ENCODE measurements at places on chromosomes 5 and 9.

GRCh38 chr5:92795633-92796032 lies 785.4 kb downstream of the NR2F1-AS1 start:
- DNase-seq: no peak

DNA sequence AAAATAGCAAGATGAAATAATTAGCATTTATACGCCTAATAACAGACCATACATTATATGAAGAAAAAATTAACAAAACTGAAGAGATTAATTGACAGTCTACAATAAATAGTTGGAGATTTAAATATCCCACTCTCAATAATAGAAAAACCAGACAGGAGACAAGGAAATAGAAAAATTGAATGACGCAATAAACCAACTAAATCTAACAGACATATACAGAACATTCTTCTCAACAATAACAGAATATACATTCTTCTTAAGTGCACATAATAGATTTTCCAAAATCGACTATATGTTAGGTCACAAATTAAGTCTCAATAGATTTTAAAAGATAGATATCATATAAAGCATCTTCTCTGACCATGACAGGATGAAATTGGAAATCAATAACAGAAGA lies 25.6 kb upstream of the RNF180 start:
- no peak for DNase-seq

DNA sequence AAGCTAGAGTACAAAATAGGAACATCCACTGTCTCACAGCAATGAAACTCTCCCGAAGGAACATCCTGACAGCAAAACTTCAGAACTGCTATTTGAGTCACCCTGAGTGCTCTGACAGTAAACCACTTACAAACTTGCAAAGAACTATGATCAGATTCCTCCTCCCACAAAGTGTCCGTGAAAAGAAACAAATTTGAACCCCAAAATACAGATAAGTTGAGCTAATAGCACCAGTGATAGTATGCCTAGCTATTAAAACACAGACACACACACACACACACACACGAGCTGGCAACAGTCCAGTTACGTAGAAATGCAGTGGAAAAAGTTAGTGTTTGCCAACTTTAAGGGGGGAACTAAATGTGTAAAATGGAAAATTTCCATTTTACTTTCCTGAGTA lies 3.1 kb upstream of the GLIS3 start:
- DNase-seq: no peak

DNA sequence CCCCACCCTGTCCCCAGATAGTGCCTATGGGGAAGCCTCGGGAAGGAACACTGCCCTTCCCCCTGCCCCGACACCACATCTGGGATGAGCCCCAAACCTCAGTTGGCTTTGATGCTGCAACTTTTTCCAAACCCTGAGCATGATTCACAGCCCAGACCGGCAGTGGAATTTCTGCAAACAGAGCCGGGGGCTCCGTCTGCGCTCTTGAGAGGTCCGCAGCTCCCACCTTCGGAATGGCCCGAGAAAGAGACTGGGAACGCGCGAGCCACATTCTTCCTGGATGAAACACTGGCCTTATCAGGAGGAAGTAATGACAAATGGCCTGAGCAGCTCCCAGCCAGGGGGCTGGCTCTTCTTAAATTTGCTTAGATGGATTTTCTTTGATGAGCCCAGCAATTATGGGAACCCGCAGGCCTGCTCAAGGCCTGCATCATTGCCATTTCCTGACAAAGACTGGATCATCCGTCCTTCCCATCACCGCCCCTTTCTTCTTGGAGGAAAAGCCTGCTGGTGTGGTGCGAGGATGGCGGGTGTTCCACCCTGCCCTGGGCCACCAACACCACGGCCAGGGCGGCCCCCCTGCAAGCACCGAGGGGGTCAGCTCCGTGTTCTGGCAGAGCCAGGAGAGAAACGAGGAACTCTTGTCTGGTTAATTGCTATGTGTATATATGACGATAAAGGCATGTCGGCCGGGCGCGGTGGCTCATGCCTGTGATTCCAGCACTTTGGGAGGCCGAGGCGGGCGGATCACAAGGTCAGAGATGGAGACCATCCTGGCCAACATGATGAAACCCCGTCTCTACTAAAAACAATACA lies 38.8 kb upstream of the COL5A1 start:
- peak; percentile 8 for DNase-seq

DNA sequence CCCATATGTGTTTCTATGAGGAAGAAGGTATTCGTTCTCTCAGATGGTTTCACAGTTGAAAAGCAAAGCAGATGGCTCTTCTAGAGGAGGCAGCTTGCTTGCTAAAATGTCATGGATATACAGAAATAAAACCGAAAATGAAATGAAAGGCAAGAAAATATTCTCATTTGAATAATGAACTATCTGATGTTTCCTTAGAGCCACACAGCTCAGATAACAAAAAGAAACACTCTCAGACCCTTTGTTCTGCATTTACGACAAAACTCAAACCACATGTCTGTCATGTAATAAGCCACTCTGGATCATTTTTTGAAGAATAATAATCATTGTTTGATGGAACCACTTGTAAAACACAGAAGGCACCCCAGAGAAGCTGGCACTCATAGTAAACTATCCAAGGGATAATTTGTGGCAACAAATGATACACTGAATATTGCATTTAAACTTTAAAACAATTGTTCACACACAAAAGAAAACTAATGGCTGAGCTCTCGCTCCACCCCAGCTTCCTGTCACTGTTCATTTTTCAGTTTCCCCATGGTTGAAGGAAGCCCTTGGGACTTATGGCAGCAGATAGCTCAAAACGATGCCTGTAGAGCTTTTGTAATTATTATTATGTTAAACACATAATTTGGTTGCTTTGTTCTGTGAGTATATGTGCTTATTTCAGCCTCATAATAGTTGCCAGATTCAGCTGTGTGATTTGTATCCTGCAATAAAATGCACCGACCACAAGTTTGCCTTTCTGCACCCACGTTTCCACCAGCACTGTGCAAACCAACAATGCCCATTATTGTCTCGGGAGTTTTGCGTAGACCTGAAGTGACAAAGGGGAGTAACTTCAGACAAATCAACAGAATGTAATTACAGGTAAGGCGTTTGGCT lies 256.0 kb downstream of the TMEM167A start:
- DNase-seq: no peak

- DNase-seq: peak; percentile 33
Observed at GRCh38 chr9:2717385-2717784, at the start of gene KCNV2. TSS of gene KCNV2 (plus strand) at chr9:2717510. CDS start at chr9:2717740, 230 bp downstream.

DNA sequence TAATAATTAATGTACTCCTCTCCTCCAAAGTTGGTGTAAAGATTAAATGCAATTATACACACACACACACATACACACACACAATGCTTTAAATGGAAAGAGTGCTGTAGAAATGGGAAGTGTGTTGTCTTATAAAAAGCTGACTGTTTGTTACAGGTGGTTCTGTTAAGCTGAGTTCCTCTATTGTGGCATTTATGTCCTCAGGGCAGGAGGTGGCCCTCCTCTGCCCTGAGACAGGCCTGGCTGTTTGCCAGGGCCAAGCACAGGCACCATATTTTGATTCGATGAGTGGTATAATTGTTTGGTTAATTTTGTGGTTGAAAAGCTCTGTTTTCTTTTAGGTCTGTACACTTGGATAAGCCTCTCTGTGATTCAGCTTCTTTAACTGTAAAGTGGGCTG lies 573.9 kb downstream of the KIF4B start:
- DNase-seq: no peak

DNA sequence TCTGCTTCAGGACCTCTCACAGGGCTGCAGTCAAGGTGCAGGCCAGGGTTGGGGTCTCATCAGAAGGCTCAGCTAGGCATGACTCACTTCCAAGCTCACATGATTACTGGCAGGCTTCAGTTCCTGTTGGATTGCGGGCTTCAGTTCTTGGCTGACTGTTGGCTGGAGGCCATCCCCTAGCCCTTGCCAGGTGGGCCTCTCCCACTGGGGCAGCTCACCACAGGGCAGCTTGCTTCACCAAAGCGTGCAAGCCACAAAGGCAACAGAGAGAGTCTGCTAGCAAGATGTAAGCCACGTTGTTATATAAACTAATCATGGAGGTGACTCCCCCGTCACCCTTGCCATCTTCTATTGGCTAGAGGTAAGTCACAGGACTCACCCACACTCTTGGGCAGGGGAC lies 14.4 kb downstream of the CPLX2 start:
- DNase-seq: no peak

DNA sequence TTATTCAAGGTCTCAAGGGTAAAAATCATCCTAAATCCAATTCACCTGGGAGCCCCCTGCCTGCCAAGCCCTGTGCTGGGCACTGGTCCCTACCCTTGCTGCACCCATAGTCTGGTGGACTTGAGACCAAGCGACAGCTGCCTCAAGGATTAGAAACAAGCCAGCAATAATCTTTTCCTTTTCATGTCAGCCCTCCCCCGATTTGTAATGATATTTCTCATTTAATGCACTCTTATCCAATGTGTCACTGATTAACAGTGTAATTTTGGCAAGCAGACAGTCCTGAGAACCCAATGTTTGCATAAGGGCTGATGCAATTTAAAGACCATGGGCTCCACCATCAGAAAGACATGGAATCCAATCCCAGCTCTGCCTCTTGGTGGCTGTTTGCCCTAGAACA lies 108.9 kb downstream of the ACTL7B start:
- peak; percentile 73 for DNase-seq

GRCh38 chr9:124969401-124969800 lies 28.5 kb upstream of the GOLGA1 start:
- no peak for DNase-seq

DNA sequence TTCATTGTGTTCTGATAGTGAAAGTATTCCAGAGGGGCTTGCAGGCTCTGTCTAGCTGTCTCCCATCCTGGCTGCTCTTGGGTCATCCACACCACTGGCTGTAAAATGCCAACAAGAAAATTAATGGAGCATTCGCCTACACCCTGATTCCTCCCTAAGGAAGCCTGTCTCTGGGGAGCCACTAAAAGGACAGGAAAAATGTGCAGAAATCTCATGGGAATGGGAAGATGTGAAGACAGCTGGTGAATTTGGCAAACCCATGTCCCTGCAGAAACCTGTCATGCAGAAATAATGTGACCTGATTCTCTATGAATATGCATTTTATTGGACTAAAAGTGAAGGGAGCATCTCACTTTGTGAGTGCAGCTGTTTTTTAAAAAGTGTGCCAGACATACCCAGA lies 265.6 kb downstream of the TUSC1 start:
- no peak for DNase-seq

- no peak for DNase-seq
Observed at GRCh38 chr9:125337236-125337635, 75.6 kb downstream of the GAPVD1 start.

- DNase-seq: no peak
Observed at GRCh38 chr5:78132507-78132906, 162.0 kb downstream of the AP3B1 start.

GRCh38 chr5:175306381-175306780 lies 137.6 kb downstream of the DRD1 start:
- DNase-seq: no peak

DNA sequence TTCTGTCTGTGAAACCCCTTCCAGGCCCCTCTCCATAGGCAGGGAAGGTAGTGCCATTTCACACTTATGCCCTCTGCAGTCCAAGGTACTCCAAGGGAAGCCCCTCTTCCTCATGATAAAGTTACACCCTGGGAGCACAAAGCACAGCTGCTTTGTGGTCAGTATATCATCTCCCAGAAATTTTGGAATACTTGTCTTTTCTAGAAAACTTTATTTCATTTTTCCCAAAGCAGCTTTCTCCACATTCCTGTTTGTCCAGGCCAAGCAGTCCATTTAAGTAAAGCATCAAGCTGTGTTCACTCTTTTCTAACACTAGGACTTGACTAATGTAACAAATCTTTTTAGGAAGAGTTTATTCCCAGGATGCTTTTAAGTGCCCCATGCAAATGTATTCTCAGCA lies 371.8 kb upstream of the RGMB start:
- no peak for DNase-seq

- no peak for DNase-seq
Observed at GRCh38 chr5:138438003-138438723, 694 bp upstream of the REEP2 start.

DNA sequence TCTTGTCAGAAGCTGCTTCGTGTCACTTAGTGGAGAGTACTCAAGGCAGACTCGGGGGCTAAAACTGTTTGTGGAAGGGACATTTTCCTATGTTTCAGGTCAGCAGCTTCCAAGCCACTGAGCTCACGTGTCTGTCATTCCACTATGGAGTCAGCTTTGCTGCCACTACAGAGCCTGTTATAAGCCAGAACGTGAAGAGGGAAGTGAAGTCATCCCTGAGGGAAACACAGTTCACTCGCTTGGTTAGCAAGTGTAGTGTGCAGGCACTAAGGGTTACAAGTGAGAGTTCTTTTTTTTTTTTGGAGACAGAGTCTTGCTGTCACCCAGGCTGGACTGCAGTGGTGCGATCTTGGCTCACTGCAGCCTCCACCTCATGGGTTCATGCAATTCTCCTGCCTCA lies 24.5 kb upstream of the LTC4S start:
- no peak for DNase-seq

GRCh38 chr9:126698251-126698650 lies 84.5 kb downstream of the LMX1B start:
- DNase-seq: no peak

- no peak for DNase-seq
Observed at GRCh38 chr5:17174965-17175364, 42.5 kb upstream of the BASP1 start.

GRCh38 chr5:7856855-7857254 lies 5.9 kb upstream of the CFAP90 start:
- DNase-seq: peak; percentile 59

DNA sequence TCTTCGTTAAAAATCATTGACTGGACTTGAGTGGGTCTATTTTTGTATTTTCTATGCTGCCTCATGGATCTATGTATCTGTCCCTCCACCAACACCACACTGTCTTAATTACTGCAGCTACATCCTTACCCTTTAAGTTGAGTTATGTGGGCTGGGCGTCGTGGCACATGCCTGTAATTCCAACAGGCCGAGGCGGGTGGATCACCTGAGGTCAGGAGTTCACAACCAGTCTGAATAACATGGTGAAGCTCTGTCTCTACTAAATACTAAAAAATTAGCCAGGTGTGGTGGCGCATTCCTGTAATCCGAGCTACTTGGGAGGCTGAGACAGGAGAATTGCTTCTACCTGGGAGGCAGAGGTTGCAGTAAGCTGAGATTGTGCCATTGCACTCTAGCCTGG lies 48.2 kb downstream of the XRCC4 start:
- DNase-seq: no peak

DNA sequence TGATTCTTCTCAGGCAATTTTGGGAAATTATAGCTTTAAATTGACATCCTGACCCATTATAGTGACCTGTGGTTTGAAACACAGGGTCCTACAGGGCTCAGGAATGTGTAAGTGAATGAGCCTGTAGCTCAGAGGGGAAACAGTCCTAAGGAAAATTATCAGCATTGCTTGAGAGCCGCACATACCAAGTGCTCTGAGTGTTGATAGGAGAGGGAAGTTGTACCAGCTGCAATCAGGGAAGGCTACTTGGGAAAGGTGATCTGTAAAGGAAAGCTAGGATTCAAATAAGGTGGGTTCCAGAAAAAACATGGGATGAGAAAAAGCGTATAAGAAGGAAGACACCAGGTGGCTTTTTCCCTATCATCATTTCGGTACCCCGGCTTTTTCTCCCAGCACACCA lies 4.4 kb upstream of the SLC25A51 start:
- DNase-seq: no peak

DNA sequence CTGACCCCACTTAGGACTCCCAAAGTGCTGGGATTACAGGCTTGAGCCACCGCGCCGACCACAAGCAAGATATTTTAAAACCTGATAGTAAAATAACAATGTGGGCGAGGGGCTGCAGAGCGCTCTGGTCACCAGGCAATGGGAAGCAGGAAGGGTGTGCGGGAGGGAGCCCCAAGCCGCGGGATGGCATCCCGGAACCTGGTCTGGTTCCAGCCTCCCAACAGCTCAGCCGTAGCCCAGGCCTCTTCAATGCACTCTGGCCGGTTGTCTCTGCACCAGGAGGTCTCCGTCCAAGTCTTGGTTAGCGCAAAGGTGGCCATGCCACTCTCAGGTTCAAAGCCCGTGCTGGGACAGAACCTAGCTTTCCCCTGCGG lies 694 bp upstream of the UAP1L1 start:
- no peak for DNase-seq

All from D341Med (cell line).